NCI-H1436 treated with DMSO at 0.1 percent for 48 hours (cell line): ENCODE measurements at places on chromosomes 16 and 17.
A peak's percentile ranks its signal among the peaks of the same experiment; 100 is the strongest.

GRCh38 chr16:1325673-1326371 is 7.6 kb upstream of the BAIAP3 start:
- no peak for DNase-seq

- DNase-seq = no peak
These were observed 651.2 kb downstream of the WWOX start for GRCh38 chr16:78750611-78751010.

GRCh38 chr16:72783716-72784318 is 264.1 kb downstream of the ZFHX3 start:
- no peak for DNase-seq

DNA sequence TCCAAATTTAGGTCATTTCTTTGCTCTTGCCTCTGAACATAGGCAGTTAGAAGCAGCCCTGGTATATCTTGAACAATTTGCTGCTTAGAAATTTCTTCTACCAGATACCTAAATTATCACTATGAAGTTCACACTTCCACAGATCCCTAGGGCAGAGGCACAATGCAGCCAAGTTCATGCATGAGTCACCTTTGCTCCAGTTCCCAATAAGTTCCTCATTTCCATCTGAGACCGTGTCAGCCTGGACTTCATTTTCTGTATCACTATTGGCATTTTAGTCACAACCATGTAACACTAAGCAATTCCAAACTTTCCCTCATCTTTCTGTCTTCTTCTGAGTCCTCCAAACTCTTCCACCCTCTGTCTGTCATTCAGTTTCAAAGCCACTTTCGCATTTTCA is 45.0 kb downstream of the KCNJ16 start:
- DNase-seq = no peak

- DNase-seq = no peak
These were observed 76.0 kb downstream of the VMP1 start for GRCh38 chr17:59783221-59784047.

DNA sequence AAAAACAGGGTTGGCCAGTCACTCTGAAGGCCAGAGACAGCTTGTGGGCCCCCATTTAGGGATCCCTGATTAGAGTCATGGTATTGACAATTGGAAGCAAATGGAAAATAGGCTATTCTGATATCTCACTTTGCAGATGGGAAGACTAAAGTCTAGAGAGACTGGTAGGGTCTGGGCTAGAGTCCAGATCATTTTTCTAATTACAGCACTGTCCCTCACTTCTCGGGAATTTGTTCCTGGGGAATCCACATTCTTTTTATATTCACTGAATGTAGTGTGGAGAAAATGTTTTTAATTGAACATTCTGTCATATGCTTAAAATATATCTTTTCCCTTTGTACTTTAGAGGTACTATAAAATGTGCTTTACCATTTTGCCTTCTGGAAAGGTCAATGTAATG is 1.1 kb downstream of the KATNIP start:
- DNase-seq = no peak

DNA sequence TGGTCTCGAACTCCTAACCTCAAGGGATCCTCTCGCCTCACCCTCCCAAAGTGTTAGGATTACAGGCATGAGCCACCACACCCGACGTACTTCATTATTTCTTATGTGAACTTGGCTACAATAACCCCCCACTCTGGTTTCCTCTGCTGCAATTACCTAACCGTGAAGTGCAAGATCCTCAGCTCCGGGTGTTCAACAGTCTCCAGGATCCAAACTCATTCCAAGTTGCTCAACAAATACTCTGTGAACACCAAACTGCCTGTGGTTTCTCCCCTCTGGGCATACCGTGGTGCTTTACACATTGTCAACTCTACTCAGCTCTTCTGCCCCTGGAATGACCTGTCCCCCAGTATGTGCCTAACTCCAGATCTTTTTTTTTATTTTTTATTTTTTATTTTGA is 6.8 kb upstream of the SULT1A1 start:
- no peak for DNase-seq

GRCh38 chr17:50829332-50829731 is 6.1 kb upstream of the WFIKKN2 start:
- DNase-seq = no peak

DNA sequence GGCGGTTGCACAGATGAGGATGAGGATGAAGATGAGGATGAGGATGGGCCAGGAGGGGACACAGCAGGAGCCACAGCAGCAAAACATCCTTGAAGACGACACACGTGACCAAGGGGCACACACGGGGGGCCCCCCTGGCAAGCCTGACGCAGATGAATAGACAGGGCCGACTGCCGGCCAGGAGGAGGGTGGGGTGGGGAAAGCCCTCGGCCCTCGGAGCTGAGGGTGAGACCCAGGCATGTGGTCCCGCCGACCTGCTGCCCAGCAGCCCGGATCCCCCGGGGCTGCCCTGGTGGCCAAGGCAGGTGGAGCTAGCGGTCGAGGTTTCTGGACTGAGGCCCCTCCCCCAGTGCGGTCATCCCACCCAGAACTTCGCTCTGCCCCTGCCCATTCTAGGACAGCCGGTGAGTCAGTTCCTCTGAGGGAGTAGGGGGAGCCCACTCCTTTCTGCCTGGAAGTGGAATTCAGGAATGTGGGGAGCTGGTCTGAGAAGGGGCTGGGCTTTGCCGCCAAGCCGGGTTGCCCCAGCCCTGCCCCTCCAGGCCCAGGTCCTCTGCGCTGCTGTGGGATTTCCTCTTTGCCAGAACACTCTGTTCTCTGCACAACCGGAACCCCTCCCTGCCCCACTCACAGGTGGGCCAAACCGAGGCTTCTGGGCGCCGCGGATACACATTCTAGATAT is 9.9 kb downstream of the CYGB start:
- DNase-seq = no peak

GRCh38 chr17:9367156-9367555 is 208.5 kb downstream of the STX8 start:
- no peak for DNase-seq

DNA sequence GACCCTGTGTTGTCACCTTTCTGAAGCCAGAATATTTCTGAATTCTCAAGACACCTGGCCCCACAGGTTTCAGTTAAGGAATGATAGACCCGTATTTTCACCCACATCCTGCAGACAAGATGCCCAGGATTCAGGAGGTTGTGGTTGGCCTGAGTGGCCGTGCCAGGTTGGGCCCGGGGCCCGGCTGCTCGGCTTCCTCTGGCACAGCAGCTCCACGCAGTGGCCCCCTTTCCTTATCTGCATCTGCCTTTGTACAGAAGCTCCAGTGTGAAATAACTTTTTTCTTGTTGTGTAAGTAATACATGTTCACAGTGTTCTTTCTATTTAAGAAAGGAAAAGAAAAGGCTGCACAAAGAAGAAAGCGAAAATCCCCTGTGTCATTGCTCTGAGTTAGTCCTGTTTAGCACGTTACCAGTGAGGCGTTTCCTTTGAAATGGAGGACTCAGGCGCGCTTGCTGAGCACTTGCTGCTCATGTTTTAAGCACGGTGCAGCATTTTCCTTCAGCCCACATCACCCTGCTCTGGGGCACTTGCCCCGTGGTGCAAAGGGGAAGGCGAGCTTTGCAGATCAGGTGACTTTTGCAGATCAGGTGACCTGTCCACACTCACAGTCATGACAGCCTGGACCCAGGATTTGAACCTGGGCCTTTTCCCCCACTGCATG is 12.8 kb downstream of the ZC3H18 start:
- no peak for DNase-seq

- no peak for DNase-seq
These were observed 78.5 kb downstream of the RAB11FIP4 start for GRCh38 chr17:31469959-31470358.

GRCh38 chr17:62673614-62674362 is 46.3 kb downstream of the MRC2 start:
- no peak for DNase-seq

- no peak for DNase-seq
These were observed 60.2 kb upstream of the PHOSPHO1 start for GRCh38 chr17:49290690-49291359.

GRCh38 chr16:24977678-24978075 is 37.5 kb downstream of the ARHGAP17 start:
- DNase-seq = no peak

GRCh38 chr17:41907185-41907556 is 11.6 kb downstream of the ACLY start:
- DNase-seq = no peak

DNA sequence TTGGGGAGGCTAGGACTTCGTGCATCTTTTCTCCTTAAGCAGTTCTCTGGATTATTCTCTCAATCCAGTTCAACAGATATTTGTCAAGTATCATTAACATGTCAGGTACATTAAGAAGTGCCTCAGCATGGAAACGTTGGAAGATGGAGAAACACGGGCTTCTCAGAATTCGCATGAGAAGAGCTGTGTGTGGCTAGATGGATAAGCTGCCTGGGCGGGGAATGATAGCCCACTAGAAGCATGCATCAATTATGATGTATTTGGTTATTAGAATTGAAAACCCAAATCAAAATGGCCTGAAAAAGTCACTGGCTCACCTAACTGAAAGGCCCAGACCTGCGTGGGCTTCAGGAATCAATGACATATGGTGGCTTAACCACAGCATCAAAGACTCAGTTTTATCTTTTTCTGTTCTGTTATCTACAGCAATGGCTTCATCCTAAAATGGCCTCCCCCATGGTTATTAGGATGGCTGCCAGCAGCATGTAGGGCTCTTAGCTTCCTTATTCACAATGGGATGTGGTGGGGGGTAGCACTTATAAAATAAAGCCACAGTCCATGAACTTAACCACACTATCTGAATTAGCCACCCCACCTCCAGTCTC is 43.9 kb downstream of the MMD start:
- no peak for DNase-seq

DNA sequence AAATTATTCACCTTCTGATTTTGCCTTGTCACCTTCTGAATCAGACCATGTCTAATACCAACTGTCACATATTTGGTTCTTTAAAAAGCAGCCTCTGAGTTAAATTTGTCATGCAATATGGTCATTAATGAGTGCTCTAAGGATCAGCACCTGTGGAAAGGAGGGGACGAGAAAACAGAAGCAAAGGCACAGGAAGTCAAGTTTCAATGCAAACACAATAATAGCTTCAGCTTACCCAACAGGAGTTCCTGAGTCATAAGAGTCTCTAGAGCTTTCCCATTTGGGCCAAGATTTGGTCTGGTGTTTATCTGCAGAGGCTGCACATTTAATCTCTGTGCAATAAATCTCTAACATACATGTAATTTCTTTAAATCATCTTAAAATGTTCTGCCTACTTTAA is 889.8 kb downstream of the CDH8 start:
- DNase-seq = no peak

DNA sequence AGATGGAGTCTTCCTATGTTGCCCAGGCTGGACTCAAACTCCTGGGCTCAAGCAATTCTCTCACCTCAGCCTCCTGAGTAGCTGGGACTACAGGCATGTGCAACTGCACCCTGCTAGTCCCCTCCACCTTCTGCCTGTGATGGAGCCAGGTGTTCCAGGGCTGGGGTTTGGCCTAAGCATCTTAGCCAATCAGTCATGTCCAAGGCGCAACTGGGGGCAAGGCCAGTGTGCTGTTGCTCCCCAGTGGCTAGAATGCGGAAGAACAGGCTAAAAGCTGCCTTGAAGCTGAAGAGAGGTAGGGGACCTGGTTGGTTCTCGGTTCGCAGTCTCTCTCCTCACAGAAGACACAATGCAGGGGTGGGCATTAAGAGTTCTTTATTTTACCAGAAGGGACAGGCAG is 18.6 kb downstream of the FLOT2 start:
- DNase-seq = no peak

DNA sequence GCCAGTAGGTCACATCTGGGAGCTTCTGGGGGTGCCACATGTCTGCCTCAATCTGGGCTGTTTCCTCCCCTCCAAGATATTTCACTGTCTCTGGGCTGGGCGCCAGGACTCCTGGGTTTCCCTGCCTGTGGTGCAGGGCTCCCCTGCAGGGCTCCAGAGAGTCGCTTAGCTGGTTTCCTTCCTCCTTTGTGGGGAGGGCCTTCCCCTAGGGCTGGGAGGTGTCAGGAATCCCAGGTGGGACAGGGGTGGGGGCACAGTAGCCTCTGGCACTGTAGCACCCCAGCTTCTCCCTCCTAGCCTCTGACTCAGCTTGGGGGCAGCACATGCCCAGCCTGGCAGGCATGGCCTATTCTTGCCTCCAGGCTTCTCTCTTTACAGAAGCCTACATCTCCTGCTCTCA is 2.6 kb downstream of the RARA start:
- DNase-seq = no peak

- peak; percentile 59 for DNase-seq
These were observed 26.2 kb upstream of the PMFBP1 start for GRCh38 chr16:72198021-72198711.

DNA sequence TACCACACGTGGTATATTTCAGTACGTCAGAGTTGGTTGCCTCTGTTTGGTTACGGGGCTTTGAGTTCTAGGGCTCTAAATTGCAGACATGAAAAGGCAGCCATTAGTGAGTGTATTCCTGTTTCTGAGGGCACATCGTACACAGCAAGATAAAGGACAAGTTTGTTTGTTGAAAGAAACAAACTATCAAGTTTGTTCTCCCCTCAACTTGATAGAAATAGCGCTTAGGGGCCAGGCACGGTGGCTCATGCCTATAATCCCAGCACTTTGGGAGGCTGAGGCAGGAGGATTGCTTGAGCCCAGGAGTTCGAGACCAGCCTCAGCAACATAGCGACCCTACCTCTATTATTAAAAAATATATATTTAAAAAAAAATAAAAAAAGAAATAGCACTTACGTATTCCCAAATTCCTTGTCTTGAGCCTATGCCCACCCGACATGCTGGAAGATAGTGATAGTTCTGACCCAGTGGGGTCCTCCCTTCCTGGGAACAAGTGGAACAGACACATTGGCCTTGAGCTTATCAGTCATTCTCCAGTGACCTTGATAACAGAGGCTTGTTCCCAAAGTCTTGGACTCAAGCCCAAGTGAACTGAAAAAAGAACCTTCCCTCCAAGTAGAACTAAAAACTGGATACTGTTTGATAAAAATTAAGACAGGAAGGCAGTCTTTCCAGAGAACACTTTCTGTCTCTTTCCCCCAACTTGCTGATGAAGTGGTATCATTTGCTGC is 139.9 kb upstream of the CACNG3 start:
- no peak for DNase-seq

GRCh38 chr16:23788685-23789084 is 33.9 kb downstream of the CHP2 start:
- DNase-seq = no peak

- no peak for DNase-seq
These were observed 167.1 kb upstream of the ZFHX3 start for GRCh38 chr16:73214825-73215677.
